ENCODE measurements at places on chromosomes 7 and 10. TPM values are rescaled to one million over a fixed set of nuclear protein-coding genes. Genes with fewer than 3 reads are reported as not detected.

- no peak for ATAC-seq
Measured at GRCh38 chr7:90678986-90679385, 82.9 kb downstream of the CDK14 start.

DNA sequence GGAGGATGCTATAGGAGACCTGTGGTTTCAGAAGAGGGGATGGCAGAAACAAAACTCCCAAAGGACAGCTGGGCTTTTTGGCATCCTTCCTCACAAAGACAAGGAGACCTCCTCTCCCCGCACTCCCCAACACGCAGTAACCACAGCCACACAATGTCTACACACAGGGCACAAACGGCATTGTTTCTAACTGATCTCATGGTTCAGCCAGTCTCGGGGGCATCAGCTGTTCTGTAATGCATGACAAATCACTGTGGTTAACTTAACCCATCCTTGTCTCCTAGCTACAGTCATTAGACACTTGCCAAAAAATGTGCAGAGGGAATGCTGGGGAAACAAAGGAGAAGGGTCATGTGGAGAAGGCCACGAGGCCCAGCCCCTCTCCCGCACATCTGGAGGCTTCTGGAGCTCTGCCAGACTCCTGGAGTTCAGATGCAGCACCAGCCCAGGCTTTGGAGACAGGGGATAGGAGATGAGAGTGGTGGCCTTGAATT, 7.6 kb upstream of the ADAMTS14 start:
- ATAC-seq, result no peak

CDNF gene
- total RNA-seq, result 6.7 TPM

GRCh38 chr7:945556-946255, 8.8 kb downstream of the ADAP1 start:
- ATAC-seq, result no peak

DNA sequence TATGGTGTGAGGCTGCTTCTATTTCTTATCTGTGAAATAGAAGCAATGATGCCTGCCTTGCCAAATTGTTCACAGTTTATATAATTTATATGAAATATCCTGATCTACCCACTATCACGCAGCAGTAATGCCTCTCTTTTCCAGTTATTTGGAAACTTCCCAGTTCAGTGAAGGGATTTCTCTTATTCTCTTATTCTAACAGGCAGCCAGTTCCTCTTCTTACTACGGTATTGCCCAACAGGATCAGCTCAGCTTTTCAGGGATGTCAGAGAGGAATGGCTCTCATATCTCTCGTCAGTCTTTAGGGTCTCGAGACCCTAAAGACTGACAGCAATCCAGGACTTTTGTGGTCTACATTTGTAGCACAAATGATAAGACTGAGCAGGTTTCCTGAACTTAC, 215.6 kb downstream of the CREB5 start:
- no peak for ATAC-seq

- no peak for ATAC-seq
Measured at GRCh38 chr7:28542410-28542809, 130.1 kb downstream of the CREB5 start.

DNA sequence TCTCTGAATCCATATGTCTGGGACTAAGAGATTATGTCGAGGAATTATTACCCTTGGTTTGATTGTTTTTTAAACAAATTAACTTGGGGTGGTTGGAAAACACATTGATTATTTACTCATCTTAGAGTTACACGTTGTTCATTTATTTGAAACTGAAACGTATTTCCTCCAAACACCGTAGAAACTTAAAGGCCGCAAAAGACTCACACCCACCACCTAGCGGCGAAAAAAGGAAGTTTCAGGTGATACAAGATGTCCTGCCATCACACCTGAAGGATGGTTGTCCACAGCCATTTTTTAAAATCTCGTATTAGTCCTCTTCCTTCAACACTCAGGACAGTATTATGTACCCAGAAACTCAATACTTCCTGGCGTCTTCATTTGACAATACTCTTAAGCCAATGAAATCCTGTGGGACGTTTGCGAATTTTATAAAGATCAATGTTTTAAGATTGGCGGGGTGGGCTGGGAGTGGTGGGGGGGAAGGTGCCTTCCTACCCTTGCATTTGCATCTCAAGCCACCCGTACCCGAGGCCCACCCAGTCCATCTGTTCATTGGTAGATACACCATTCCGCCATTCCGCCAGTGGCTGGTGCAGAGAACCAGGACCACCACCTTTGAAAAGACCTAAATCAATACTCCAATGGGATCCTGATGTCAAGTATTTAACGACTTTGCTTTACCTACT, 1.4 kb upstream of the LCOR start:
- no peak for ATAC-seq

DNA sequence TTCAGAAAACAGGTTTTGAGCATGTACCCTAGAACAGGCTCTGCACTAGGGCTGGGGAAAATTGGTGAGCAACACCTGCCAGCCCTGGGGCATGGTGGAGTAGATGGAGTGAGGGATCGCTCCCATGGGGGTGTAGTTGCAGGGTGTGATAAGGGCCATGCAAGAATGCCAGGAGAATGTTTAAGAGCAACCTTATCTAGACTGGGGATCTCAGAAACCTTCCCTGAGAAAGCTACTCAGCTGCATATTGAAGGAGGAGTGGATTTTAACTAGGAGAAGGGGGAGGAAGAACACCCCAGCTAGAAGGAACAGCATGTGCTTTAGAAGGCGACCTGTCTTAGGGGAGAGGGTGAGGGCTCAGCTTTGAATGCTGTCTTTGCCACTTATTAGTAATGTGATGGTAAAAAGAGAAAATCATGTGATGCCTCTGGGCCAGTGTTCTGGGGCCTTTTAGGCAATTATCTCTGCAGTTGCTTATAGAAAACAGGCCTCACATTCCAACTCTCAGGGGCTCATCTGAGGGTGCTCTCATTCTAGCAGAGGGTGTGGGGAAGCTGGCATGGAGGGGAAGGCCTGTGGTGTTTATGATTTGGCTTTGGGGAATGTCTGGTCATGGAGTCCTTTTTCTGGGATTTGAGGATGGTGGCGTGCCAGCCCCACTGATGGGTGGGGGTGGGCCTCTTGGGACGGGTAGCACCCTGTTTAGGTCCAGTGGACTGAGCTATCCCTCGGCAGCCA, 225.4 kb downstream of the BMPER start:
- ATAC-seq, result no peak

SFTPA1 gene
- total RNA-seq, result not detected

- no peak for ATAC-seq
Measured at GRCh38 chr10:85786401-85786899, 580.1 kb downstream of the GRID1 start.

DNA sequence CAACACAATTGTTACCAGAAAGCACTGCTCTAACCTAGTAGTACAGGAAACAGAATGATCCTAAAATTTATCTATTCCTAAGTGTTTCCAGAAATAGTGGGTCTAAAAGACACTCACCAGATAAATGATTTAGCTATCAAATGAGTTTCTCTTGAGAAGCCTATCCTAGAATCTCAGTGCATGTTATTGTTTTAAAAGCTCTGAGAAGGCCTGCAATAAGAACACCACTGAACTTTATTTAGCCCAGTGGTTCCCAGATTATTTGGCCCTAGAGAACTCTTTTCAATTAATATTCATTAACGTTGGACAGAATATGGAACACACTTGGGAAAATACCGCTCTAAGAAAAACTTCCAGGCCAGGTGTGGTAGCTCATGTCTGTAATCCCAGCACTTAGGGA, 220.1 kb upstream of the GHITM start:
- no peak for ATAC-seq

DNA sequence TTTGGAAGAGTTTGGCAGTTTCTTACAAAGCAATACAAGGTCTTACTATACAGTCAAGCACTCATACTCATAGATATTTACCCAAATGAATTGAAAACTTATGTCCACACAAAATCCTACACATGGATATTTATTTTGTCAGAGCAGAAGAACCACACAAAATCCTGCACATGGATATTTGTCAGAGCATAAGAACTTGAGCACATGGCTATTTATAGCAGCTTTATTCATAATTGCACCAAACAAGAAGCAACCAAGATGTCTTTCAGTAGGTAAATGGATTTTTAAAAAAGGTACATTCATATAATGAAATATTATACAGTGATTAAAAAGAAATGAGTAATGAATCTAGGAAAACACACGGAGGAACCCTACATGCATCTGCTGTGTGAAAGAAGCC, 115.4 kb downstream of the BTAF1 start:
- no peak for ATAC-seq

DNA sequence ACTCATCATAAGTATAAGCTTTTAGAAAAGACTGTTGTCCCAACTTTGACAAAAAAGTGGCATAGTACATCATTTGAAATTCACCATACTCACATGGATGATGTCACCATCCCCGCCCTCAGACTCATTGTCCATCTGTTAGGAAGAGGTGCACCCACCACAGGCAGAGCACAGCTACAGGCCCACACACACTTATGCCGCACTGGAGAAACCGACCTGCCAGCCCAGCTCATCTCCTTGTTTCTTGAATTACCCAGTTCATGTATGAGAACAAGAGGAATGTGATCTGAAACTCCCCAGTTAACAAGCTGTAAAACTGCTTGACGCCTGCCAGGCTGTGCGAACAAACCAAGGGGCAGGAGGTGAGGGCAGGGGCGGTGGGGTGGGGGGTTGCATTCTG, 312.0 kb downstream of the DPP6 start:
- no peak for ATAC-seq

DNA sequence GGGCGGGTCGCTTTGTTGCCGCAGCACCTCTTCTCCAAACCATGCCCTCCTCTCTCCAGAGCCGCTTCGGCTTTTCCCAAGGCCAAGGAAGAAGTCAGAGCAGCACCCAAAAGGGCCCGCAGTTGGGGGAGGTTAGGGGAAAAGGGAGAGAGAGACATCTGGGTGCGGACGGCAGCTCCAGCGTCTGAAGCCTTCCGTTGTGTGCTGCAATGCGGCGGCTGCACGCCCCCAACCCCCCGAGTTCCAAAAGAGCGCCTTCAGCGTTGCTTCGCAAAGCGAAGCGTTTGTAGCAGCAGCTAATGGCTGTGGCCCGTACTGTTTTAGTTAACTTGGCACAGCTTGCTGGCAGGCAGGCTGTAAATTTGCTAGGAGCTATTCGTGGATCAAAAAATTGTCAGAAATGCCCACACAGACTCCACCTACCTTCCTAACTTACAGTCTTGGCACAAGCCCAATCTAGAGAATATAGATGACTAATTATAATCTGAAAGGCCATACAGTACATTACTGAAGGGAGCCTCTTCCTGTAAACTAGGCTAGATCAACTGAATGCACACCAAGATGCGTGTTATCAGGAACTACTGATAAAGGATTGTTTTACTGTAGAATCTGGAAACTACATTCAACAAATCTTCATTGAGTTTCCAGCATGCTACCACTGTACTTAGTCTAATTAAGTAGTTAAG, 1.1 kb upstream of the KBTBD2 start:
- ATAC-seq, result no peak

GRID1 gene
- total RNA-seq, result 1.8 TPM

GRCh38 chr7:128036226-128036940, 5.1 kb upstream of the LRRC4 start:
- ATAC-seq, result no peak

DNA sequence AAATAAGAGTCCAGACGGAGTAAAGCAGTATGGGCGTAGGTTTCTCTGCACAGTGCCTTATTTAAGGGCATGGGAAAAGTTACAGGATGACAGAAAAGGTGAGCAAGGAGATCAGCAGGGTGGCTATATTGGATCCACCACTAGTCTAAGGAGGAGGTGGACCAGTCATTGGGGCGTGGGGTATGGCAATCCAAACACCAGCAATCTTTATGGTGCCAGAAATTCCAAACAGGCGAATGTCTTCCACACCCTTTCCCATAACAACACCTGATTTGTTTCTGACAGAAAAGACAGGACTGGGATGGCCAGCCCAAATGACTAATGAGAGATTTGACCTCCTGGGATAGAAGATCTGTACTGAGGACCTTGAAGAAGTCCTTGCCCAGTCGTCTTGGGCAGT, 181.8 kb upstream of the MBL2 start:
- no peak for ATAC-seq

GALNT17 gene
- total RNA-seq, result 29.3 TPM

DNAJC2 gene
- 8.4 TPM for total RNA-seq

GNAT3 gene
- total RNA-seq, result not detected

IFIT5 gene
- total RNA-seq, result 27.9 TPM

AZGP1 gene
- total RNA-seq, result 1.5 TPM

- no peak for ATAC-seq
Measured at GRCh38 chr7:153004341-153004740, 244.8 kb downstream of the ACTR3B start.

- no peak for ATAC-seq
Measured at GRCh38 chr10:62699148-62699547, 105.4 kb upstream of the ADO start.

GAD2 gene
- not detected for total RNA-seq

PIP gene
- 6.8 TPM for total RNA-seq

OGDHL gene
- 1.7 TPM for total RNA-seq

DNA sequence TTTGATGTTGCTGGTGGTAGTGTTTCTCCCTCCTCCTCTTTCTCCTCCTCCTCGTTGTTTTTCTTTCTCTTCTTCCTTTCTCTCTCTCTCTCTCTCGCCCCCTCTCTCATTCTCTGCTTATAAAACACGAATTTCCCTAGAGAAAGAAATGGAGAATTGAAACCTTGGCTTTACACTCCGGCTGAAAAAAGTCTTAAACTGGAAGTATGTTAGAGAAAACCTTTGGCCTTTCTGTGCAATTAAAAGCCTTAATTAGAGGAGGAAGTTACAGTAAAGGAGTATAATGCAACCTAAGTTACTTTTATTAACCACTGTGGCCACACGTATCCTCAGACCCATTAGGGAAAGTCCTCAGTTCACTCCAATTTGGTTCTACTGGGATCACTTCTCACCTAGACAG, 501.7 kb upstream of the SORCS1 start:
- no peak for ATAC-seq

EPDR1 gene
- 43.8 TPM for total RNA-seq

DNA sequence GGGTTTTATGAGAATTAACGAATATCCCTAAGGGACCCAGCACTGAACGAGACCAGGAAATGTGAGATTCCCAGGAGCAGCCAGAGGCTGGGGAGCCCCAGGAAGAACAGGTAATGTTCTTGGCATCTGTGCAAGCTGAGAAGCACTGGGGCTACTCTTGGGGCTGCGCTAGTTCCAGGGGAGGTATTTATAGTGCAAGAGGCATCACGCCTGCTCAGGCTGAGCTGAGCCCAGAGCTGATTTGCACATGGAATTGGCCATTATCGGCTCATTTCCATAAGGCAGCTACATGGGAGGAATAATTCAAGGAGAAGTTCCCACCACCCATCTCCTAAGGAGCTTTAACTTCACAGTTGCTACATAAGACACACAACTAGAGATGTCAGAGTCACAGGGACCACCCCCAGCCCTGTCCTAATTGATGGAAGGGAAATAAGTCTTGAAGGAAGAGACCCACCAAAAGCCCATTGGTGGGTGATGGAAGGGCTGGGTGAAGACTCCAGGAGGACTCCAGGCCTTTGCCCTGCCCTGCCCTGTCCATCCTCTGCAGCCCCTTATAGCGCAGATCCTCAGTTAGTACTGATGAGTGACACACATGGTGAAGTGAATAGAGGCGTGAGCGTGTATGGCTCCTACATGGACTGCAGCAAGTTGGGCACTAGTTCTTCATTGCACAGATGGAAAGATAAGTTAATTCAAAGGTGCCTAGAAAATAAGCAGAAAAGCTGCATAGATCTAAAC, 178.9 kb downstream of the GRID1 start:
- no peak for ATAC-seq

THNSL1 gene
- total RNA-seq, result 0.73 TPM
